ENCODE measurements at places on chromosomes 3 and 15. TPM values are rescaled to one million over a fixed set of nuclear protein-coding genes. Genes with fewer than 3 reads are reported as not detected.

ECE2 gene
- not detected for polyA plus RNA-seq

SERPINI1 gene
- polyA plus RNA-seq, result 17.4 TPM

ZPLD1 gene
- not detected for polyA plus RNA-seq

GPR171 gene
- polyA plus RNA-seq, result 71.5 TPM

CCR4 gene
- 98.0 TPM for polyA plus RNA-seq

ONECUT1 gene
- not detected for polyA plus RNA-seq

NXPE3 gene
- 43.2 TPM for polyA plus RNA-seq

TIMP4 gene
- polyA plus RNA-seq, result not detected

ZNF385D gene
- not detected for polyA plus RNA-seq

GALNT15 gene
- not detected for polyA plus RNA-seq

CX3CR1 gene
- 1.6 TPM for polyA plus RNA-seq

TRH gene
- not detected for polyA plus RNA-seq

C15orf62 gene
- 0.17 TPM for polyA plus RNA-seq

CELSR3 gene
- 0.39 TPM for polyA plus RNA-seq

FETUB gene
- not detected for polyA plus RNA-seq

GABRG3 gene
- polyA plus RNA-seq, result not detected

NR2F2 gene
- not detected for polyA plus RNA-seq

WDR93 gene
- not detected for polyA plus RNA-seq

SH2D7 gene
- not detected for polyA plus RNA-seq

SAXO2 gene
- polyA plus RNA-seq, result not detected

SIDT1 gene
- 17.3 TPM for polyA plus RNA-seq

PFN2 gene
- polyA plus RNA-seq, result 3.0 TPM

RASL12 gene
- not detected for polyA plus RNA-seq

PTX3 gene
- polyA plus RNA-seq, result not detected

HRH1 gene
- not detected for polyA plus RNA-seq

OR5H15 gene
- polyA plus RNA-seq, result not detected

LSMEM2 gene
- not detected for polyA plus RNA-seq

ACKR4 gene
- polyA plus RNA-seq, result not detected

NDN gene
- polyA plus RNA-seq, result 1.1 TPM

GOLGA8K gene
- not detected for polyA plus RNA-seq

CPB1 gene
- polyA plus RNA-seq, result not detected

CHRNA5 gene
- 0.08 TPM for polyA plus RNA-seq

SI gene
- not detected for polyA plus RNA-seq

ATG7 gene
- 13.4 TPM for polyA plus RNA-seq

LRRC49 gene
- not detected for polyA plus RNA-seq

CLDN18 gene
- not detected for polyA plus RNA-seq

TTC14 gene
- 14.0 TPM for polyA plus RNA-seq

RETNLB gene
- polyA plus RNA-seq, result not detected

ATP13A4 gene
- not detected for polyA plus RNA-seq

ITIH1 gene
- not detected for polyA plus RNA-seq
